ENCODE measurements at places on chromosomes 12 and 14.

- DNase-seq, result peak; percentile 61
- no peaks in the 10 kb centered on the region for H3K27me3 ChIP-seq
These were observed 39.7 kb downstream of the KRT80 start for GRCh38 chr12:52151837-52152783.

DNA sequence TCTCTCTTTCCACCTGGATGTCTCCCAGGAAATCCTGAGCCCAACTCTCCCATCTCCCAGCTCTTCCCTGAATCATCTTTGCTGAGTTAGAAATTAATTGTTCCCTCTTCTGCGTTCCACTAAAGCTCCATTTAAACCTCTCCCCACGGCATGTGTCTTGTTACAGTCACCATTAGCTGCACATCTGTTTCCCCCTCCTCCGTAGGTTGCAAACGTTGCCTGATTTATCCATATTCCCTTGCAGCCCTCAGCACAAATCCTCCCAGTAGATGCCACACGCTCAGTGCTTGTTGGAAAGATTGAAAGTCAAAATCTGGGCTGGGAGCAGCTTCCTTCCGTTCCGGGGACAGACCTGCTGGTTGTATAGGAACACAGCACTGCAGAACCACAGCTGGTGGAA, 90.4 kb downstream of the SLC24A4 start:
- H3K27me3 ChIP-seq, result no peaks in the 10 kb centered on the region
- H3K4me1 ChIP-seq, result no peaks in the 10 kb centered on the region
- no peak for DNase-seq
- H3K27ac ChIP-seq, result no peak overlapping the region
- no peak overlapping the region for H3K4me3 ChIP-seq
- no peaks in the 10 kb centered on the region for H3K36me3 ChIP-seq

GRCh38 chr12:111312708-111313107, 56.2 kb downstream of the PHETA1 start:
- H3K27me3 ChIP-seq, result no peaks in the 10 kb centered on the region
- H3K4me1 ChIP-seq, result no peaks in the 10 kb centered on the region
- H3K27ac ChIP-seq, result no peak overlapping the region
- H3K36me3 ChIP-seq, result no peaks in the 10 kb centered on the region

GRCh38 chr12:131108177-131108955, 154.7 kb downstream of the ADGRD1 start:
- H3K27ac ChIP-seq, result no peak overlapping the region
- H3K4me3 ChIP-seq, result no peak overlapping the region
- no peaks in the 10 kb centered on the region for H3K4me1 ChIP-seq
- no peaks in the 10 kb centered on the region for H3K27me3 ChIP-seq

GRCh38 chr14:24038686-24039085, 13.1 kb upstream of the CARMIL3 start:
- H3K36me3 ChIP-seq, result no peaks in the 10 kb centered on the region
- no peaks in the 10 kb centered on the region for H3K27me3 ChIP-seq
- H3K4me1 ChIP-seq, result peaks cover 5% of the 10 kb centered on the region
- H3K27ac ChIP-seq, result no peak overlapping the region

DNA sequence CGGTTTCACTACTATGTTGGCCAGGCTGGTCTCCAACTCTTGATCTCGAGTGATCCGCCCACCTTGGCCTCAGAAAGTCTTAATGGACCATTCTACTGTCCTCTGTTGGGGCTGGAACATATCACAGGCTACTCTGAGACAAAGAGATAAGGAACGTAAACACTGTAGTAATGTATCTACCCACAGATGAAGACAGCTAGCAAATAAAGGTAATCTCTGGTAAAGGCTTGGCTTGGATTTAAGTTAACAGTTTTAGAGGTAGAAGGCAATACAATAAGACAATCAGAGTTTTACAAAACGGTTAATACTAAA, 44.6 kb upstream of the ISM2 start:
- no peak overlapping the region for H3K4me3 ChIP-seq
- no peak for DNase-seq
- H3K27ac ChIP-seq, result no peak overlapping the region
- H3K4me1 ChIP-seq, result no peaks in the 10 kb centered on the region
- no peaks in the 10 kb centered on the region for H3K27me3 ChIP-seq

GRCh38 chr14:106417224-106418049, 891.1 kb downstream of the TMEM121 start:
- H3K4me1 ChIP-seq, result no peaks in the 10 kb centered on the region
- H3K36me3 ChIP-seq, result no peaks in the 10 kb centered on the region
- peak; percentile 57 for DNase-seq
- peaks cover 4% of the 10 kb centered on the region for H3K27me3 ChIP-seq
- no peak overlapping the region for H3K27ac ChIP-seq

DNA sequence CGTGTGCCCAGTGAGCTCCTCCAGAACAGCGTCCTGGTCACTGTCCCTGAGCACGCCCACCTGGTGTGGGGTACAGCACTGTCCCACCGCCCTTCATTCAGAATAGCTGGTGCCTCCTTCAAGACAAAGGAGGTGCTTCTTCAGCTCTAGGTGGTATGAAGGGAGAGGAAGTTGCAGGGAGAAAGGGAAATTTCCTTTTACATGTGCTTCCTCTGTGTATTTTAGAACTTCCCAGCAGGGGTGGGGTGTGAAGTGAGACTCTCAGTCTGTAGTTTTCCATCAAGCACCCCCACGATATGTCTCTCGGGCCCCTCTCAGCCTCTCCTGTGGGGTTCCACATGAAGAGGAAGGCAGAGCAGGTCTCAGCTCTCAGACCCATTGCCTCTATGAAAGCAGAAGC, 1.2 kb upstream of the SLC6A12 start:
- peak; percentile 20 for DNase-seq
- H3K4me1 ChIP-seq, result peaks cover 5% of the 10 kb centered on the region

- no peaks in the 10 kb centered on the region for H3K27me3 ChIP-seq
- H3K4me3 ChIP-seq, result no peak overlapping the region
- peaks cover 9% of the 10 kb centered on the region for H3K36me3 ChIP-seq
- no peak overlapping the region for H3K27ac ChIP-seq
- peaks cover 14% of the 10 kb centered on the region for H3K4me1 ChIP-seq
These were observed 7.0 kb downstream of the HNRNPA1 start for GRCh38 chr12:54287261-54288157.

GRCh38 chr14:68407825-68408224, 385.0 kb downstream of the ZFP36L1 start:
- H3K4me1 ChIP-seq, result peaks cover 16% of the 10 kb centered on the region
- no peaks in the 10 kb centered on the region for H3K27me3 ChIP-seq
- H3K36me3 ChIP-seq, result no peaks in the 10 kb centered on the region

DNA sequence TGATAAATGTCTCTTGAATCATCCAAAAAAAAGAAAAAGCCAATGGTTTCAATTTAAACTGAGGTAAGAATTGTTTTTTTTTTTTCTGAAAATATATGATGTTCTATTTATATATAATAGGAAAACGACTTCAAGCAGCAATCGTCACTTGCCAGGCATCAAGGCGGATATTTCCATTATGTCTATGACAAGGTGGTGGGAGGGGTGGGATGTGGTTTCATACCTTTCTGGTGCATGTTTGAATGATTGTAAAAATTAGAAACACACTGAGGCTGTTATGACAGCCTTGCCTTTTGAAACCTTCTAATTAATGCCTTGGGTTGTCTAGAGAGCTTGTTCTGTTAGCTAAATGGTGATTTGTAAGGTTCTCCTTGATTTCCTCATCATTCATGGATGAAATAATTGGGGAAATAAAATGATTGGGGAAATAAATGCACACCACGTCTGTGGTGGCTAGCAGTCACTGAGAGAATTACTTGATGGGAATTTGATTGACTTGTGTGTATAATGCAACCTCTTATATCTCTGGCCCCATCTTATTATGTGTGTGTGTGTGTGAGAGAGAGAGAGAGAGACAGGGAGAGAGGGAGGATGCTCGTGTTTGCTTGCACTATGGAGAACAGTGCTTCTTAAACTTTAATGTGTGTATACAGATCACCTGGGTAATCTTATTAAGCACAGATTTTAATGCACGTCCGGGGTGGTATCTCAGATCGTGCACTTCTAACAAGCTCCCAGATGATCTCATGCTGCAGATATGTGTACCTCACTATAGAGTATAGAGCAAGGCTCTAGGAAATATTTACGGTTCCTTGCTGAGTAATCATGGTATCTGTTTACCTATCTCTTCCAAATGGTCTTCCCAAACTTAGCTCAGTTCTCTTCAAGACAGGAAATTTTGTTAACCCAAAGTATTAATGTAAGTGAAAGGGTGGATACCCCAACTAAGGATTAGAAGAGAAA, 502.6 kb downstream of the DIO2 start:
- no peak overlapping the region for H3K4me3 ChIP-seq
- no peaks in the 10 kb centered on the region for H3K36me3 ChIP-seq
- H3K4me1 ChIP-seq, result no peaks in the 10 kb centered on the region
- no peak overlapping the region for H3K27ac ChIP-seq
- no peak for DNase-seq

DNA sequence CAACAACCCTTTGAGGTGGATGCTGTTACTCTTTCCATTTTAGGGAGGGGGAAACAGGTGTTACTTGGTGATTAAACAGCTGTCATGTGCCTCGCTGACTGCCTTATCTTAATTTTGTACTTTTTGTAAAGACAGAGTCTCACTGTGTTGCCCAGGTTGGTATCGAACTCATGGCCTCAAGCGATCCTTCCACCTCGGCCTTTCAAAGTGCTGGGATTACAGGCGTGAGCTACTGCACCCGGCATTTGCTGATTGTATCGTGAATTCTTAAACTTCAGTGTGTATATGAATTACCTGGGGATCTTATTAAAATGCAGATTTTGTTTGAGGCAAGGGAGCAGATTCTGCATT, 659 bp downstream of the PSMD9 start:
- peak overlapping the region; percentile 38 for H3K4me3 ChIP-seq
- H3K36me3 ChIP-seq, result no peaks in the 10 kb centered on the region
- no peak for DNase-seq
- peak overlapping the region; percentile 88 for H3K27ac ChIP-seq
- H3K4me1 ChIP-seq, result peaks cover 14% of the 10 kb centered on the region

GRCh38 chr14:97945631-97946030, 1148.4 kb downstream of the VRK1 start:
- H3K27me3 ChIP-seq, result no peaks in the 10 kb centered on the region

DNA sequence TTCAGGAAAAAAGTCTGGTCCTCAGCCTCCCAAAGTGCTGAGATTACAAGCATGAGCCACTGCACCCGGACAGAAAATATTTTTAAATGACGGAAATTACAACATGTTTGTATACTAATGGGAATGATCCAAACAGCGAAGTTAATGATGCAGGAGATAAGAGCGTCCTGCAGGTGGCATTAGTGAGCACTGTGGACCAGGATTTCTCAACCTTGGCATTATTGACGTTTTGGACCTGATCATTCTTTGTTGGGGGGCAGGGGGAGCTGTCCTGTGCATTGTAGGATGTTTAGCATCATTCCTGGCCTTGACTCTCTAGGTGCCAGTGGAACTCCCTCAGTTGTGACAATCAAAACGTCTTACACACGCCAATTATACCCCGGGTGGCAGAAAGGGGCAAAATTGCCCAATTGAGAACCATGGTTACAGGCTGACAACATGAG, 34.1 kb downstream of the SCFD1 start:
- DNase-seq, result peak; percentile 12
- H3K27ac ChIP-seq, result no peak overlapping the region
- H3K27me3 ChIP-seq, result no peaks in the 10 kb centered on the region
- H3K36me3 ChIP-seq, result peaks cover 34% of the 10 kb centered on the region
- H3K4me1 ChIP-seq, result no peaks in the 10 kb centered on the region

DNA sequence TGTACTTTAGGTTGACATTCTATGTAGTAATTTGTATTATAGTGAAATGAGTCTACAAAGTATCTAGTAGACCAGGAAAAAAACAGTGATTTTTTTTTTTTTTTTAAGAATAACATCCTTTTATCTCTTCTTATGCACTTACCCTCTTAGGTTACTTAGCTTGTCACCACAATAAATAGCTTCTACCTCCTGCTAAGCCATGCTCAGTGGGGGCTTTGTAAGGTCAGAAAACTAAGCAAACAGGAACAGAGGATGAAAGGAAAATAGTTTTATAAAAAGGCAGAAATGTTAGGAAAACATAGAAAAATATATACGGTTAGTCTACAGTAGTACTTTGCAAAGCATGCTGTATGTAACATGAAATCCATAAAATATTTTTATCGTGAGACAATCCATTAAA, 385.3 kb upstream of the ATXN7L3B start:
- no peaks in the 10 kb centered on the region for H3K27me3 ChIP-seq
- no peak overlapping the region for H3K4me3 ChIP-seq
- H3K27ac ChIP-seq, result no peak overlapping the region
- H3K4me1 ChIP-seq, result no peaks in the 10 kb centered on the region
- DNase-seq, result no peak
- H3K36me3 ChIP-seq, result no peaks in the 10 kb centered on the region

GRCh38 chr12:2323532-2324255, 270.9 kb downstream of the CACNA1C start:
- no peaks in the 10 kb centered on the region for H3K27me3 ChIP-seq
- no peaks in the 10 kb centered on the region for H3K36me3 ChIP-seq
- H3K4me3 ChIP-seq, result no peak overlapping the region
- no peak for DNase-seq
- H3K4me1 ChIP-seq, result peaks cover 4% of the 10 kb centered on the region

DNA sequence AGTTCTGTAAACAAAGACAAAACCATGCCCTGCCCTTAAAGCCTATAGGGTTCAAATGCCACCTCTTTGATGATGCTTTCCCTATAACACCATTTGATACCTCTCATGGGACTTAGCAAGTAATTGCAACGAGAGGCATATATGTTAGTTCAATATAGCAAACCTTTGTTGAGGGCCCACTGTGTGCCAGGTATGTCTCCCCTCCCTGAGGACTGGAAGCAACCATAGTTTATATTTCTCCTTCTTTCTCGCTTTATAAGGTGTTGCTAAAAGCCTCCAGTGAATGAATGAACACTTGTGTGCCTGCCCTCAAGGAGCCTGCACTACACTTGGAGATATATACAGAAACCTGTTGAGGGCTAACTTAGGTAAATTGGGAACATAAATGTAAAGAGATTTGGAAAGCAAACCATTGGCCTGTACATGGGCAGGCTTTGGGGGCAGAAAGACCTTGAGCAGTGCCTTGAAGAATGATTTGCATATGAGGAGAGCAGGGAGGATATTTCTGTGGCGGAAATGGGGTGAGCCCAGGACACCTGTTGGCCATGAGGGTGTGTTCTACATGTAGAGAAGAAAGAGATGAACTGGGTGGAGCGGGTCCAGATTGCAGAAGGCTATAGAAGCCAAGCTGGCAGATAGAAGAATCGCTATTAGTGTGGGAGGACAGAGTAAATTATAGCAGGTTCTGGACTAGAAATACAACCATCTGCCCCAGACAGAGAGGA, 1.8 kb upstream of the CKAP4 start:
- H3K4me1 ChIP-seq, result peaks cover 18% of the 10 kb centered on the region
- H3K27me3 ChIP-seq, result no peaks in the 10 kb centered on the region
- DNase-seq, result no peak
- peak overlapping the region; percentile 99 for H3K27ac ChIP-seq
- H3K4me3 ChIP-seq, result no peak overlapping the region

- H3K36me3 ChIP-seq, result no peaks in the 10 kb centered on the region
- no peak overlapping the region for H3K4me3 ChIP-seq
- H3K4me1 ChIP-seq, result no peaks in the 10 kb centered on the region
- H3K27me3 ChIP-seq, result no peaks in the 10 kb centered on the region
These were observed 260.8 kb downstream of the RASSF9 start for GRCh38 chr12:85575120-85576096.

Data from pancreas (tissue), 10 donors.